ENCODE measurements at places on chromosomes 5 and 9. TPM values are rescaled to one million over a fixed set of nuclear protein-coding genes. Genes with fewer than 3 reads are reported as not detected.

The FAM170A gene
- not detected for total RNA-seq

The MAML1 gene
- 20.3 TPM for total RNA-seq

The PCDHA9 gene
- total RNA-seq, result not detected

The TCF7 gene
- 11.2 TPM for total RNA-seq

The IFNE gene
- total RNA-seq, result 0.83 TPM

The GMCL2 gene
- total RNA-seq, result not detected

The ADGRV1 gene
- total RNA-seq, result 0.57 TPM

The FAM200C gene
- 1.2 TPM for total RNA-seq

The LOX gene
- 1.6 TPM for total RNA-seq
